ENCODE measurements at places on chromosomes 7 and 10.

DNA sequence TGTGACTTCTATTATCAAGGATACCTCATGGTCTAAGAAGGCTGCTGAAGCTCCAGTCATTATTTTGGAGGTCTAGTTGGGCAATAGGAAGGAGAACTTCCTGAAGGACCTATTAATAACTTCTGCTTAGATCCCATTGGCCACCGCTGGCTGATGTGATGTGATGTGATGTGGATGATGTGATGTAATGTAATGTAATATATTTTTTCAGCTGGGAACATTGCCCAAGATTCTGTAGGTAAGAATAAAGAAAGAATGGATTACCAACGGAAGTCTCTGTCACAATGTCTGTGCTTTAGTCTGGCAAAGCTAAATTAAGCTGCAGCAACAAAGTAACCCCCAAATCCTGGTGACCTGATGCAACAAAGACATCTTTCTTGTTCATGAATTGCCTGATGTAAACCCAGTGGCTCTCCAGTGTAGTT is 233.7 kb downstream of the PTEN start:
- DNase-seq, result no peak

DNA sequence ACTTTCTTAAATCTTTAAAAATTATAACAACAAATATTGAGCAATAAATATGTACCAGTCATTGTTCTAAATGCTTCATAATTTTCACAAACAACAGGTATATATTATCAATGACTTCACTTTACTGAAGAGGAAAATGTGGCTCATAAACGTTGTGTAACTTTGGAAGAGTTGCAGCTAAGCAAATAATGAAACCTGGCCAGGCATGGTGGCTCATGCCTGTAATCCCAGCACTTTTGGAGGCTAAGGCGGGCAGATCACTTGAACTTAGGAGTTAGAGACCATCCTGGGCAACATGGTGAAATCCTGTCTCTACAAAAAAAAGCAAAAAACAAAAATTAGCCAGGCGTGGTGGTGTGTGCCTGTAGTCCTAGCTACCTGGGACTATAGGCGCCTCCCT is 71.9 kb upstream of the AMPH start:
- DNase-seq, result no peak

- DNase-seq, result no peak
Observed at GRCh38 chr10:5428133-5428532, 15.8 kb downstream of the NET1 start.

GRCh38 chr10:63711361-63711760 is 190.2 kb downstream of the REEP3 start:
- peak; percentile 92 for DNase-seq

DNA sequence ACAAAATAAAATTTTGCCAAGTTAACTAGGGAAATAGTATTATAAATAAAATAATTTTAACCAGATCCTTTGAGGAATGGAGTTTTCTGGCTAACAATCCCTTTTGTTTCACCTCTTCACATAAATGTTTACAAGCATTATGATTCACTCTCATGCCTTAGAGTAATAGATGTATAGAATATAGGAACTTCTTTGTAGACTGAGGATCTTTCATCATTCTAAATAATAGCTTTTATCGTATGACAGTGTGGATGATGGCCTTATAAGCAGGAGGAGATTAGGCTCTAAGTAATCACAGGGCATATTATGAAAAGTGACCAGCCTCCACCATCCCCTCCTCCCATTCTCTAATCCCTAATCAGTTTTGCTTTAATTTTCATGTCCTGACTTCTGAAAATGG is 13.5 kb downstream of the ING3 start:
- DNase-seq, result no peak

- DNase-seq, result peak; percentile 40
Observed at GRCh38 chr10:113609704-113610108, 54.1 kb downstream of the NRAP start.

DNA sequence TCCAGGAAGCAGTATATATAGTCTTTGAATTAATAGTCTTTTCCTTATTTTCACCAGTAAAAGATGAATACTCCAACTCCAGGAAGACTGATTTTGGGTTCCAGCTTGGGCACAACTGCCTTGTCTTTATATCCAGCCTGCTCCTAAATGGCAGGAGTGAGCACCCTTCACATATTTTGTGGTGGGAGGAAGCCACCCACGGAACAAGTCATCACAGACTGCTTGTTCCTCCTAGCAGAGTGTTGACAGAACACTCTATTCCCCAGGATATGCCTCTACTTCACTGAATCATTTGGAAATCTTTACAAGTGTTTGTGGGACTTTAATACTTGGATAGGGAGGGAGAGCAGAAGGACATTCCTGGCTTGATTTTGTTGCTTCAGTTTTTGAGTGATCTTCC is 31.7 kb downstream of the ITPRID1 start:
- DNase-seq, result no peak

- DNase-seq, result peak; percentile 64
Observed at GRCh38 chr7:130758429-130759056, 24.5 kb upstream of the KLF14 start.

GRCh38 chr7:94893661-94894060 is 13.7 kb upstream of the PPP1R9A start:
- DNase-seq, result no peak

GRCh38 chr10:42933448-42934340 is 143.2 kb upstream of the RET start:
- peak; percentile 11 for DNase-seq

DNA sequence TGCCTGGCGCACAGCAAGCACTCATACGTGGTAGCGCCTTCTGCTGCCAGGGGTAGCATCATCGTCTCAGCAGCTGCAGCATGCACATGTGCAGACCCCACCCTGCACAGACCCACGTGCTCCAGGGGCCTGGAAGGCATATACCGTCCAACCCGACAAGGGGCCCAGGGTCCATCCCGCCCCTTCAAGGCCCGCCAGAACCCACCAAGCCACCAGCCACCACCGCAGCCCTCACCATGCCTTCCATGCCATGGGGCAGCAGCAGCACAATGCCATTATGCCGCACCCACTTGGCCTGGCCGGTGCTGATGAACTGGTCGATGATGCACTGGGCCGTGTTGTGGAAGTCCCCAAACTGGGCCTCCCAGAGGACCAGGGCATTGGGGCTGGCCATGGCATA is 22.7 kb downstream of the OGDHL start:
- no peak for DNase-seq

- DNase-seq, result peak; percentile 78
Observed at GRCh38 chr10:102542800-102543418, 39.1 kb downstream of the SUFU start.

GRCh38 chr7:38171623-38172391 is 6.2 kb upstream of the STARD3NL start:
- no peak for DNase-seq

- DNase-seq, result no peak
Observed at GRCh38 chr7:103594186-103594585, 148.2 kb upstream of the SLC26A5 start.

- no peak for DNase-seq
Observed at GRCh38 chr10:104707602-104708459, 66.7 kb downstream of the SORCS3 start.

- DNase-seq, result no peak
Observed at GRCh38 chr7:29924684-29925083, 64.9 kb downstream of the SCRN1 start.
